NCI-H2029 treated with DMSO at 0.1 percent for 48 hours (cell line): ENCODE measurements at places on chromosomes 1 and 21.
A peak's percentile ranks its signal among the peaks of the same experiment; 100 is the strongest.

DNA sequence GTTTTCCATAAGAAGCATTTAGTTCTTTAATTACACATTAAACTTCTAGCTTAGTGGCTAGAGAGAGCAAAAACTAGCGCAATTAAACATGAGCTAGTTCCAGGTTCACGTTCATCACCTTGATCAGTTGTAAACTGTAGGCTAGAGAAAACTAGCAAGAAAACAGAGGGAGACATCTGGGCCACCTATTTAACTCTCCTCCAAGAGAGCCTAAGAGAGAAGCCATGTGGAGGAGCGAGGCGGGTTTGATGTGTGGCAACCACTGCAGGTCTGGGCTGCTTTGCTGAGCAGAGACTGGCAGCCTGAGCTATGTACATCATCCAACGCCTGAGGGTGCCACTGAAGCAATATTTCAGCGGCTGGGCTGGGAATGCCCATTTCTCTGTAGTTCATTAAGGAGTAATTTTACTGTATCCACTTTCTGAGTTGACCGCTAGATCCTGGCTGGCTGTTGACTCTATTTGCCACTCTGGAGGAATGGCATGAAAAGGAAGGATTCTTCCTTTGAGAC is 252.9 kb downstream of the DYRK1A start:
- no peak for DNase-seq

DNA sequence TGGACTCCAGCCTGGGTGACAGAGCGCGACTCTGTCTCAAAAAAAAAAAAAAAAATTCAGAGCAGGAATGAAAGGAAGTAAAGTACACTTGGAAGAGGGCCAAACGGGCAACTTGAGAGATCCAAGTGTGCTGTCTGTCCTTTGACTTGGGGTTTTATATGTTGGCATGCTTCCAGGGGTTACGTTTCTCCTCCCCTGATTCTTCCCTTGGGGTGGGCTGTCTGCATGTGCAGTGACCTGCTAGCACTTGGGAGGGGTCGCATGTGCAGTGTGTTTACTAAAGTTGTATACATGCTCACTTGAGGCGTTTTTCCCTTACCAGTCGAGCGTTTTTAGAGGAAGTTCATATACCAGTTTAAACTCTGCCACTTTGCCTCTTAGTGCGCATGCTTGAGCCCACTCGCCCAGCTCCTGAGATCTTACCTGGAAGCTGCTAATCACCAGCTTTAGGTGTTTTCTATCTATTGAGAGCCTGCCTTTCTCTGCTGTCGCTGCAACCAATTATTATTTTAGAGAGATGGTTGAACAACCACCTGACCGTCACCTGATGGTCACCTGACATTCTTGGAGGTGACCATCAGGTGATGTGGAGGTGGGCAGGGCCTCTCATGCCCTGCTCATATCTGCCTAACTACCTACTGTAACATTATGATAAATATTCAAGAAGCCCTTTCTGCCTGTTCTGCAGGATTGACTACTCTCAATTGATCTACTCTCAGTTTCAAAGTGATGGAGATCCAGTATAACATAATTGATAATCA is 140.1 kb downstream of the MACF1 start:
- peak; percentile 99 for DNase-seq

GRCh38 chr21:9008636-9009035 is 1512.7 kb upstream of the TPTE start:
- DNase-seq = no peak

DNA sequence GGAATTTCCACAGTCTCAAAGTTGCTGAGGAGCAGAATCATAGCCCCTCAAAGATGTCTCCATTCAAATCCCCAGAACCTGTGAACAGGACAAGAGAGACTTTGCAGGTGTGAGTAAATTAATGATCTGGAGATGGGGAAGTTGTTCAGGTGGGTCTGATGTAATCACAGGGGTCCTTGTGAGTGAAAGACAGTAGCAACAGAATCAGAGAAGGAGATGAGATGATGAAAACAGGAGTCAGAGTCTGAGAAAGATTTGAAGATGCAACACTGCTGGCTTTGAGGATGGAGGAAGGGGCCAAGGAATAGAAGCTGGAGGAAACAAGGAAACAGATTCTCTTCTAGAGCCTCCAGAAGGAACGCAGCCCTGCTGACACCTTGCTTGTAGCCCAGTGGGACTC is 81.5 kb downstream of the SELENOF start:
- no peak for DNase-seq

GRCh38 chr1:32073299-32074229 is 825 bp downstream of the TMEM39B start:
- DNase-seq = peak; percentile 48

DNA sequence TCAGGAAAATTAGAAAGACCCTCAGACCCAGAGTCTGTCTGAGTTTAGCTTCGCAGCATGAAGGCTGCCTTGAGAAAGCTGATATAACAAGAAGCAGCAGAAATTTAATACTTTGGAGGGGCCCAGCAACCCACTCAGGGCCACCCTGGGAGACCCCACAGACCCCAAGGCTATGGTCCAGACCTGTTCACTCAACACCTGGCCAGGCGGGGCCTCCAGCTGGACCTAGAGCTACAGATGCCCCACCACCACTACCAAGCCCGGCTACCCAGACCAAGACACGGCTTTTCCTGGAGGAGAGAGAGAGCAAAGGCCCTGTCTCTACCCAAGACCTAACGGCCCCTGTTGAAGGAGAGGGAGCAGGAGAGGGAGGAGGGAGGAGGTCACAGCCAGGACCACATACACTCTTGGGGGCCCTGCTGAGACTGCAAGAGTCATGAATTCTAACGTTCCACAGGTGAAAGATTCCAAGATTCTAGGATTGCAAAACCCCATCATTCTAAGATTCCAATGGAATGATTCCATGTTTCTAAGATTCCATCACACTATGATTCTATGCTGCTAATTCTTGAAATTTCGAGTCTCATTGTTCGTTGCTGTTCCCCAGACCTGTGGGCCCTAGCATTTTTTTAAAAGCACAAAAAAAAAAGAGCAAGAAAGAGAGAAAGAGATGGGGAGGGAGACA is 53.2 kb downstream of the LACTBL1 start:
- DNase-seq = no peak

DNA sequence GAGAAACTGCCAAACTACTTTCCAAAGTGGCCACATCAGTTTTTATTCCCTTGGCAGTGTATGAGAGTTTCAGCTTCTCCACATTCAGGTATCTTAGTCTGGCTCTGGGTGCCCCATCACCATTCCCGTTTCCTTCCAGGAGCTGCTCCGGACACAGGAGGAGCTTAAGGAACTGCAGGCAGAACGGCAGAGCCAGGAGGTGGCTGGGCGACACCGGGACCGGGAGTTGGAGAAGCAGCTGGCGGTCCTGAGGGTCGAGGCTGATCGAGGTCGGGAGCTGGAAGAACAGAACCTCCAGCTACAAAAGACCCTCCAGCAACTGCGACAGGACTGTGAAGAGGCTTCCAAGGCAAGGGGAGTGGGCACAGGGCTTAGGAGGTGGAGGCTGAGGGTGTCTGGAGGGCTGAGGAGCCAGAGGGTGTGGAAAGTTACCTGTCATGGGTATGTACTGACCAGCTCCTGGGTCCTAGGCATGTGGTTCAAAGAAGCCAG is 10.9 kb upstream of the TUFT1 start:
- DNase-seq = no peak

GRCh38 chr1:63921802-63922201 is 148.0 kb downstream of the ROR1 start:
- DNase-seq = no peak

DNA sequence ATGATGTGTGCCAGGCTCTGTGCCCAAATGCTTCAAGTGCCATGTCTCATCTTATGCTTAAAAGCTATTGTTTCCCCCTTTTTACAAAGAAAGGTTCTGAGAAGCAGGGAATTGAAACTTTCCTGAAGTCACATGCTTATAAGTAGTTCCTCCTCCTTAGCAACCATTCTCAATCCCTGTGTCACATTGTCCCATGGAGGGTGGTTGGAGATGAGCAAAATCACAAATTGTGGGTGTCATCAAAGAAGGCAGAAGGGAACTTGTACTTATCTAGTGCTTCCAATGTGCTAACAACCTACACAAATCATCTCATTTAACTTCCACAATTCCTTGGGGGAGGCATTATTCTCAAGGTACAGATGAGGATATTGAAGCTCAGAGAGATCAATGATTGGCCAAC is 10.1 kb upstream of the ERICH3 start:
- no peak for DNase-seq

- no peak for DNase-seq
Observed at GRCh38 chr1:57578099-57578498, 154.2 kb upstream of the DAB1 start.

- DNase-seq = no peak
Observed at GRCh38 chr1:119302011-119302410, 66.6 kb upstream of the HAO2 start.

DNA sequence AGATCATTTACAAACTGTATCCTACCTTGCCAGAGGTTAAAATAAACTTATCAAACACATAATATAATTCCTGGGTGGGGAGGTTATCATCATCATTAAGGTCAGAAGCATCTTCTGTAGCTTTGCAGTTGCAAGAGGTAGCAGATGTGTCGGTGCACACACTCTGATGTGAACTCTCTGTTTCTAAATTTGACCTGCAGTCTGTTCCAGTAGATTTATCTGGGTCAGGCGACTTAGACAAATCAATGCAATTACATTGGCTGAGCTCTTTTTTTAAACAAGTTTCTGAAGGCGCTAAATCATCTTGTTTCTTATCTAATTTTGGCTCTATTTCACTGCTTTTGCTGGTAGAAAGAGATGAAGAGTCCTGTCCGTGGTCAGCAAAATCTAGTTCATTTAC is 70.4 kb downstream of the PRPF38A start:
- DNase-seq = no peak

DNA sequence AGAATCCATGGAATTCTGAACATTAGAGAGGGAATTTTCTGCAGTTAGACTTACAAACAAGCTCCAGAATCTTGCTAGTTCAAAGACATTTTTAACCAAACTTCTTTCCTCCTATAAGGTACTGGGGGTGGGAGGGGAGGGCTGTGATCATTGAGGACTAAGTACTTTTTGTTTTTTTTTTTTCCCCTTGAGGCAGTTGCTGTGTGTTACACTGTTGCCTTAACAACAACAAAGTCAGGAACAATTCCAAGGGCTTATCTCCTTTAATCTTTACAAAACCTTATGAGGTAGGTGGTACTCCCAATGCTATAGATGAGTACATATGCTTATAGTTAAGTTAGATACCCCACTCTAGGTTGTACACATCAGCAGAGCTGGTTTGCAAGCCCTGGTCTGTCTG is 62.9 kb downstream of the PPP1R12B start:
- no peak for DNase-seq

DNA sequence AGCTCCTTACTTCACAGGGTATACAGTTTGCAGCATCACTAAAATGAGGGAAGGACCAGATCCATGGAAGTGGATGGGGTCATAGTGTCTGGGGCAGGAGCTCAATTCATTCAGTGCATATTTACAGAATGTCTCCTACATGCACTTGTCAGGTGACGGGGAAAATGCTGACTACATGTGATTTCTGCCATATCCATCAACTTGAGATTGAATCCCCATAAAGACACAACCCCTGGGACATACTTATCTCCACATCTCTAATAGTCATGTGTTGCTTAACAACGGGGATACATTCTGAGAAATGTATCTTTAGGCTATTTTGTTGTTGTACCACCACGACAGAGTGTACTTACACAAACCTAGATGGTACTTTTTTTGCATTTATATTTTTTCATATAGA is 12.0 kb downstream of the RWDD2B start:
- no peak for DNase-seq

DNA sequence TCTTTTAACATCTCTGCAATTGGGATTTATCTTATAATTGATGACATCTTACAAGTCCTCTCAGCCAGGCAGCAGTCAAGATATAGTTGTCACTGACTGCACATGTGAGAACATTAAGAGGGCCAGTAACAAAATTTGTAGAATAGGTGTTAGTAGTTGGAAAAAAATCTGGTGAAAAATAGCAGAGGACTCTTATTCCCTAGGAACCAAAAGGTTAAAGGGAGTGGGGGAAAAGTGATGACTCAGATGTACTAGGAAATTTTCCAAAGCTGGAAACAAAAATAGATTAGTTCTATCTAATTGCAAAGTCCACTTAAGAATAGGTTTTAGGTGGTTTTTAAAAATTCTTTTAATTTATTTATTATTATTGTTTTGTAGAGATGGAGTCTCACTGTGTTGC is 3.6 kb downstream of the NUP210L start:
- no peak for DNase-seq

- DNase-seq = no peak
Observed at GRCh38 chr1:87388411-87388810, 59.7 kb downstream of the LMO4 start.

DNA sequence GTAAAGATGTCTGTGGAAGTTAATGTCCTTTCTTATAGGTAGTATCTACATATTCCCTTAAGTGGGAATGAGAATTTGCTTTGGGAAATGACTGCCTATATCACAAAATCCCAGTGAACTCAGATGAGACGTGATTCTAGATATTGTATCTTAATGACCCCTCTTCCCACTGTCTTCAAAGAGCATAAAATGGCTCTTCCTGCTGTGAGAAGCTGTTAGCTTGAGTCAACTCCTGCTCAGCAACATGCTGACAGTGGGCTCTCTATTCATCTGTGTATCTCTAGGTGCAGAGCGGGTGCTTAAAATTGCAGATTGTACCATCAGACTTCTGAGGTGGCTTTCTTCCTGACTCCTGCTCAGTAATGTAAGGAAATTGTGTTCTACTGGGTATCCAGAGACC is 100.6 kb downstream of the SPAG17 start:
- no peak for DNase-seq

DNA sequence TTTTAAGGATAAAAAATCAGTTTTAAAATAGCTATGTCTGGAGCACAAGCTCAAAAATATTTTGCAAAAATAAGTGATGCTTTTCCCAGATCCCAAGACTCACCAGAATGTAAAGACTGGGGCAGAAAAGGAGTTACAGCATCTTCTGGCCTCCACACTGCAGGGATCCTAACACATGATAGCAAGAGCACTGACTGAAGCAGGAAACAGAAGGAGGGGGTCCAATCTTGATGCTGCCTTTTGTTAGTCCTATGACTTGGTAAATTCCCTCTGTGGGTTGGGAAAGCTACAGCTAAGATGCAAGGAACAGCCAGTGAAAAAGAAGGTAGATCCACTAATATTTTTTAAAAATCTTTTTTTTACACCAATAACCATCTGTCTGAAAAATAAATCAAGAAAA is 54.2 kb upstream of the TNR start:
- DNase-seq = no peak

DNA sequence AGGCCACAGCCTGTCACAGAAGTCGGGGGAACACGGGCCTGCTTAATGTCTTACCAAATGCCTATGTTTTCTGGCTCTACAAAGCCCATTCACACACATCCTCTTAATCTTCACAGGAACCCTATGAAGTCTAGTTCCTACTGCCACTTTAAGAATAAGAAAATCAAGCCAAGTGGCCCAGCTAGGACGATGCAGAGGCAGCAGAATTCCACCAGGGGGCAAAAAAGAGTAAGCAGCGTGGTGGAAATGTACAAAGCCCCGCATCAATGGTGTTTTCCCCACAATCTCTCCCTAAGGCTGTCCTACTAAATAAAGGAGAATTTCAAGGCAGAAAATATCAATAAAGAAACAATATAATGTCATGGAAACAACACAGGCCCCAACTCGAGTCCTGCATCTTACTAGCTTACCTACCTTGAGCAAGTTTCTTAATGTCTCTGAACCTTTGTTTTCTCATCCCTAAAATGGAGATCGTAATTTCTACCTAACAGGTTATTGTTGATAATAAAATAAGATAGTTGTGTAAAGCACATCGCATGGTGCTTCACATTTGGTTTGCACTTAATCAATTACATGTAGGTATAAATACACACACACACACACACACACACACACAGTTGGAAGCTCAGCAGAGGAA is 21.4 kb downstream of the SEC16B start:
- no peak for DNase-seq
